ENCODE measurements at places on chromosomes 6 and 20. TPM values are rescaled to one million over a fixed set of nuclear protein-coding genes. Genes with fewer than 3 reads are reported as not detected.

The SLC22A1 gene
- 2.5 TPM for total RNA-seq

The KHDC1L gene
- 0.66 TPM for total RNA-seq

The NNAT gene
- total RNA-seq, result not detected

The GTSF1L gene
- total RNA-seq, result not detected
